Smooth muscle cell of the umbilical artery (primary cell): ENCODE measurements at places on chromosomes 6 and 20. TPM values are rescaled to one million over a fixed set of nuclear protein-coding genes. Genes with fewer than 3 reads are reported as not detected.

The MOG gene
- total RNA-seq = not detected in 2 replicates

The TNXB gene
- total RNA-seq = 0.89 and 1.7 TPM in 2 replicates

The SOBP gene
- total RNA-seq = 4.2 and 4.8 TPM in 2 replicates

The HTR1B gene
- under 0.01 and 2.7 TPM in 2 replicates for total RNA-seq

The FAM209B gene
- total RNA-seq = not detected in 2 replicates

The C6orf15 gene
- not detected in 2 replicates for total RNA-seq

The BMP7 gene
- not detected in 2 replicates for total RNA-seq

The LPA gene
- not detected in 2 replicates for total RNA-seq

The ANKRD66 gene
- total RNA-seq = not detected in 2 replicates

The DUSP15 gene
- not detected in 2 replicates for total RNA-seq

The MYT1 gene
- not detected in 2 replicates for total RNA-seq

The MROH8 gene
- total RNA-seq = 0.89 and 1.2 TPM in 2 replicates

The HSPA12B gene
- under 0.01 TPM in 1 of 2 replicates, not detected in the other for total RNA-seq

The METTL24 gene
- not detected in 2 replicates for total RNA-seq

The RNF144B gene
- 0.74 and 1.8 TPM in 2 replicates for total RNA-seq

The EYA4 gene
- under 0.01 TPM in 1 of 2 replicates, not detected in the other for total RNA-seq

The ECT2L gene
- total RNA-seq = not detected in 2 replicates

The PDRG1 gene
- total RNA-seq = 2.4 and 3.5 TPM in 2 replicates

The ZSCAN23 gene
- total RNA-seq = 3.3 and 7.4 TPM in 2 replicates

The HEY2 gene
- 0.05 TPM in 1 of 2 replicates, not detected in the other for total RNA-seq

The LTA gene
- total RNA-seq = not detected in 2 replicates

The RBM38 gene
- 4.5 and 13.3 TPM in 2 replicates for total RNA-seq

The ARMH2 gene
- total RNA-seq = not detected in 2 replicates

The HDGFL1 gene
- not detected in 2 replicates for total RNA-seq

The RBM24 gene
- total RNA-seq = 8.0 and 16.2 TPM in 2 replicates

The HSPA1B gene
- 84.9 and 117 TPM in 2 replicates for total RNA-seq
